Panc1 (cell line): ENCODE measurements at places on chromosomes 2 and 18. TPM values are rescaled to one million over a fixed set of nuclear protein-coding genes. Genes with fewer than 3 reads are reported as not detected.

Gene DNAJC27
- total RNA-seq = 4.9 TPM

DNA sequence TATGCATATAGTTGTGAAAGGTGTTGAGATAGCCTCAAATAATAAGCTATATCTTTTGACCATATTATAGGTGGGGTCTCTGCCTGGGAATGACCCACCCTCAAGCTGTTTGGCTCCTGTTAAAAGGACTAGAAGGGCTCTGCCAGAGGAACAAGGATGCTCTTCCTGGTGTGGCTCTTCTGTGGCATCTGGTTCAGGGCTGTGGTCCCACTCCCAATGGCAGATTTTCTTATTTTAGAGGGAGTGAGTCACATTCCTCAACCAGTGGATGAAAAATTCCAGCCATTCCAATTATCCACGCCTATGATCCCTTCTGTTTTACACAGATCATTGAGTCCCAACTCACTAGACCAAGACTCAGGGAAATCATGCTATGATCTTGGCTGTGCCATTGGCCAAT, 119.9 kb downstream of the PARD3B start:
- H3K27ac ChIP-seq = no peak overlapping the region
- H3K4me1 ChIP-seq = no peaks in the 10 kb centered on the region
- no peaks in the 10 kb centered on the region for H3K27me3 ChIP-seq
- H3K36me3 ChIP-seq = no peaks in the 10 kb centered on the region
- no peak for DNase-seq

DNA sequence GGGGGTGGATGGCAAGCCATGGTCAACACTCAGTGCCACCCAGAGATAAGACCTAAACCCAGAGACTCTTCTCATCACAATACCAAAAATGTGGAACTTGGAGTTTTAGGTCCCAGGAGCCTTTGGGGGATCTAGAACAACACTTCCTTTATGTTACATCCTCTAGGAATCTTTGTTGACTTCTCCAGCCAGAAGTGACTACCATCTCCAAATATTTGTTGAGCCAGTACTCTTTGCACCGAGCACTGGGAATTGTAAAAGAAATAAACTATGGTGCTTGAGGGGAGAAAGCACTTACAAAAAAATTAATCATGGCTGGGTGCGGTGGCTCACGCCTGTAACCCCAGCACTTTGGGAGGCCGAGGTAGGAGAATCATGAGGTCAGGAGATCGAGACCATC, 120.0 kb upstream of the TMEM200C start:
- H3K4me1 ChIP-seq = no peaks in the 10 kb centered on the region
- H3K27me3 ChIP-seq = no peaks in the 10 kb centered on the region
- no peaks in the 10 kb centered on the region for H3K36me3 ChIP-seq
- H3K27ac ChIP-seq = no peak overlapping the region

DNA sequence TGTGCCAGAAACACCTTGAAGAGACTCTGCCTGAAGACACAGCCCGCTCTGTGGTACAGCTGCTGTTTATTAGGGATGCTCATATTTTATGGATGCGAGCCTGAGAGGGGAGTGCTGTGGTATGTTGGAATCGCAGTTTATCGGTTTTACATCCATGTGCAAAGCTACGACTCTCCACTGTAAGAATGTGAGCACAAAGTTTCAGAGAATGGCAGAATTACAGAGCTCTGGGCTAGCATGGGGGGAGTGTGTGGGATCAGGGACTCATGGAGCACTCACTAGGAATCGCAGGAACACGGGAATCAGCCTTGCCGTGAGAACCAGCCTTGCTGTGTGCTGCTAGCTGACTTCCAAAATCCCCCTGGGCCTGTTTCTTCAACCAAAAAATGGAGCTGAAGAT, 199.9 kb downstream of the RNF144A start:
- DNase-seq = no peak
- H3K36me3 ChIP-seq = no peaks in the 10 kb centered on the region
- H3K4me1 ChIP-seq = no peaks in the 10 kb centered on the region
- H3K27me3 ChIP-seq = no peaks in the 10 kb centered on the region
- no peak overlapping the region for H3K27ac ChIP-seq
- H3K4me3 ChIP-seq = no peak overlapping the region

- H3K27me3 ChIP-seq = no peaks in the 10 kb centered on the region
- H3K4me1 ChIP-seq = no peaks in the 10 kb centered on the region; the same call in 1 of the 2 replicates
- no peak overlapping the region for H3K27ac ChIP-seq
- DNase-seq = no peak
- H3K36me3 ChIP-seq = no peaks in the 10 kb centered on the region
- no peak overlapping the region for H3K4me3 ChIP-seq
Observed at GRCh38 chr2:241029599-241030332, 31.3 kb downstream of the SNED1 start.

GRCh38 chr18:433298-433697, 67.2 kb downstream of the COLEC12 start:
- no peaks in the 10 kb centered on the region for H3K4me1 ChIP-seq
- no peak overlapping the region for H3K27ac ChIP-seq
- H3K36me3 ChIP-seq = no peaks in the 10 kb centered on the region
- no peak overlapping the region for H3K4me3 ChIP-seq
- DNase-seq = no peak

DNA sequence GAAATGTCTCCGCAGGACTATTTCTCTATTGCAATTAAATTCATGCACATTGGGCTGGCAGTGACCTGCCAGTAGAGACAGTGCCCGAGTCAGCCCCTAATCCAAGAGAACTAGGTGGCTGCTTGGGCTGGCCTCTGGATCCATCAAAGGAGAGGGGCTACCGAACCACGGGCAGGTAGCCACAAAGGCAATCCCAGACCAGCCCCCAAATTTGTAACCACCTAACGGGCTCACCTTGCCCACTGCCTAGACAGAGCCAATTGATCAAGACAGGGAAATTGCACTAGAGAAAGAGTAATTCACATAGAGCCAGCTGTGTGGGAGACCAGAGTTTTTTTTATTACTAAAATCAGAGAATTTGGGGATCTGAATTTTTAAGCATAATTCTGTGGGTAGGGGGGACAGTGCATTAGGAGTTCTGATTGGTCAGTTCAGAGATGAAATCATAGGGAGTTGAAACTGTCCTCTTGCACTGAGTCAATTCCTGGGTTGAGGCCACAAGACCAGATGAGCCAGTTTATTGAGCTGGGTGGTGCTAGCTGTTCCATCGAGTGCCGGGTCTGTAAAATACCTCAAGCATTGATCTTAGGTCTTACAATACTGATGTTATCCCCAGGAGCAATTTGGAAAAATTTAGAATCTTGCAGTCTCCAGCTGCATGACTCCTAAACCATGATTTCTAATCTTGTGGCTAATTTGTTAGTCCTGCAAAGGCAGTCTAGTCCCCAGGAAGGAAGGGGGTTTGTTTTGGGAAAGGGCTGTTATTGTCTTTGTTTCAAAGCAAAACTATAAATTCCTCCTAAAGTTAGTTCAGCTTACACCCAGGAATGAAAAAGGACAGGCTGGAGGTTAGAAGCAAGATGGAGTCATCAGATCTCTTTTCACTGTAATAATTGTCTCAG, 260.4 kb upstream of the SP5 start:
- no peak overlapping the region for H3K27ac ChIP-seq
- H3K36me3 ChIP-seq = no peaks in the 10 kb centered on the region
- no peak for DNase-seq
- no peaks in the 10 kb centered on the region for H3K4me1 ChIP-seq

DNA sequence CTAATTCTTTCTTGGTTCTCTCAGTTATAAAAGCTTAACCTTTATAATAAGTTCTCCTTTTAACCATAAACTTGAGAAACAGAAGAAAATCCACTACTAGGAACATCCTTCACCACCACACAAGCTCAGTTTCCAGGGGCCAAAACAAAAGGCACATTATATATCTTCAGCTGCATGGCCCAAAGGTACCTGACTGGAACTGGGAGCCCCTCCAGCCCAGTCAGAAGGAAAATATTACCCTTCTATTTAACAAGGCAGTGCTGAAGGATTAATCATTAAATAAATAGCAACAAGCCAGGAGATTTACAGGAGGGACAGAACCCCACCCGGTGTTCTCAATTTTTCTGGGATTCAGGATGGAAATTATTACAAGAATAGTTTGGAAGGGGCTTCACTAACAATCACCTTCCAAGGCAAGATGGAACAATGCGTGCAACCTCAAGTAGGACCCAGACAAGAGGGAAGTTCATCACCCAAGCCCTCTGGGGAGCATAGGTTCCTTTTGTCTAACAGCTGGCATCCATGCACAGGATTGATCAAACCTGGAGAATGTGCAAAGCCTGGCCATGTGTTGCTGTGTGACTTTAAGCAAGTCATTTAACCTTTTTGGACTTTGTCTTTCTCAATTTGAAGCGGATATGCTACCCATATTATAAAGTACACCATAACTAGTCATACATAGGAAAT, 159.6 kb upstream of the SETBP1 start:
- no peaks in the 10 kb centered on the region for H3K27me3 ChIP-seq
- no peaks in the 10 kb centered on the region for H3K36me3 ChIP-seq
- H3K4me1 ChIP-seq = no peaks in the 10 kb centered on the region
- H3K27ac ChIP-seq = no peak overlapping the region
- DNase-seq = no peak
- H3K4me3 ChIP-seq = no peak overlapping the region

- no peak for DNase-seq
- H3K4me1 ChIP-seq = peaks cover 45% of the 10 kb centered on the region
- peak overlapping the region; percentile 66 for H3K4me3 ChIP-seq
Observed at GRCh38 chr2:43224131-43224570, 2.3 kb downstream of the ZFP36L2 start.

DNA sequence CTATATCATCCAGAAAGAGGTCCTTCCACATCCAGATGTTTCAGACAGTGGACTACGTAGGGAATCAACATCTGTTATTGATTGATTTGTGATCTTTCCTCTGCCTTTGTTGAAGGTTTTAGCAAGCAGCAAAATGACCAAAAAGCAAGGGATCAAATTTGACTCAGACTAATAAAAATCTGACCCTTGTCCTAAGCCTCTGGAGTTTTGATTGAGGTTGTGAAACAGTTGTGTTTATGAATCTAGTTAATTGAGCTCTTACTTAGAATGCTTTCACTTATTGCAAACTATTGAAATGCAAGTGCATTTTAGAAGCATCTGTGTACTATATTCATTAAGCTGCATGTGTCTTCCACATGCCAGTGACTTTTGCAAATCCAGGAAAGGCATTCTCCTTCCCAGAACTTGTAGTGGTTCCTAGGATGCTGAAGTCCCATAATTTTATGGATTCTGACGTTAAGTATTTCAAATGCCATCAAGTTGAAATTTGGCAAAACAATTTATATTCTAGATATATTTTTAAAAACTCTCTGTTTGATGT, 116.0 kb downstream of the MTX2 start:
- no peaks in the 10 kb centered on the region for H3K27me3 ChIP-seq
- no peak for DNase-seq
- H3K27ac ChIP-seq = no peak overlapping the region
- no peaks in the 10 kb centered on the region; the same call in 1 of the 2 replicates for H3K36me3 ChIP-seq

GRCh38 chr2:84888401-84889276, 7.8 kb upstream of the TRABD2A start:
- H3K36me3 ChIP-seq = no peaks in the 10 kb centered on the region
- DNase-seq = no peak
- no peaks in the 10 kb centered on the region for H3K4me1 ChIP-seq
- H3K27ac ChIP-seq = peak overlapping the region; percentile 49; the same call in 1 of the 2 replicates
- H3K27me3 ChIP-seq = no peaks in the 10 kb centered on the region

DNA sequence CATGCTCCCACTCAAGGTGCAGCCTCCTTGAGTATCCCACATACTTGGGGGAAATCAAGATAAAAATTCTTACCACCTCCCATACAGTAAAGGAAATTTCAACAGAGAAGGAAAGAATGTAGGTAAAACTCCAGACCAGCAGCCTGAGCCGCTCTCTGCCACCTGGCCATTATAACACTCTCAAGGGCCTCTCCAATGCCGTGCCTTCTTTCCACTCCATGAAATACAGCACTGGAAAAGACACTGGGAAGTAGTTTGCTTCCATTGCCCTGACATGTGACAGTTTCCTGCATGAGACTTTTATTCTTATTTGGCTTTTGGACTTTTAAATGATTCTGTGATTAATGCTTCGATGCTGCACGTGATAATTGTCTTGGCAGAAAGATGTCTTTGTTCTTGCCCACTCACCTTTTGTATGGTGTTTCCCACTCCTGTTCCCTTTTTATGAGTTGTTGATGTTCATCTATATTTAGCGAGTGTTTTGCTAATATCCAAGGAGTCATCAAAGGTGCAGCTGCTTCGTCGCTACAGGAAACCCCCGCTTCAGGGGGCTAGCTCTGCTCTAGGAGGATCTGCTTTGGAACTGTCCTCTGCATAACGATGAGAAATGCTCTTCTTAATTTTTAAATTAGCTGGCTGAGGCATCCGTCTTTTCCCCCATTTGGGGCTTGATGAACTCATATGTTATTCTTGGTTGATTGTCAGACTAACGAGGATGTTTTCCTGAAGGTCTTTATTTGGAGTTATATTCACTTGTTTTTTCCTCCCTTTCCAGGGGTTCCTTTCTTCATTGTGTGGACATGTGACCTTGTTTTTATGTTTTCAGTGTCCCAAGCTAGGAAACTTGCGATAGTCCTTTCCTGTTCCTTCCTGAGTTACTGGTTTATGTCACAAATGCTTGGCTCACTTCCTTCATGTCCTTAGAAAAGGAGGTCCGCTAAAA, 179.4 kb downstream of the TXNL1 start:
- H3K27ac ChIP-seq = no peak overlapping the region
- DNase-seq = no peak
- no peaks in the 10 kb centered on the region for H3K4me1 ChIP-seq
- H3K4me3 ChIP-seq = no peak overlapping the region
- H3K36me3 ChIP-seq = no peaks in the 10 kb centered on the region

DNA sequence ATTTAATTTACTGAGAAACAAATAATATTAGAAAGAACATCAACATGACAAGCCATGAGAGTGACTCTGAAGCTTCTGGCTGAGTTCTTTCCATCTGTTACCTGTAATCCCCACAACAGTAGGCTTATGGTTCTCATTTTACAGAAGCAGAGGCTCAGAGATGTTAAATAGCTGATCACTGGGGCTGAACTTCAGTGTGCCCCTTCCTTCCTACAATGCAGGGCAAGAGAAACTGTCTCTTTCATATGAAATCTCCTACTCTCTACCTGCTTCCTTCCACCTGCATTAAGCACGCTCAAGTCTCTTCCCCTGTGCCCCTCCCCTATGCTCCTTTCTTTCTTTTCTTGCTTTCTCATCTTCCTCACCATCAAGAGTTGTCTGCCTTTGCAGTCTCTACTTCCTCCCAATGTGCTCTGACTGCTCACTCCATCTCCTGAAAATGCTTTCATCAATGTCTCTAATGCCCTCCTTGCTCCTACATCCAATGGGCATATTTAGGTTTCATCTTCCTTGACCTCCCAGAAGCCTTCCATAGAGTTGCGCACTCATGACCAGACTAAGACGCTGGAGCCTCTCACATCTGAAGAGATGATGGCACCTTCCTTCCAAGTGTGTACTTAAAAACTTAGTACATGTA, 23.7 kb downstream of the APOB start:
- H3K4me1 ChIP-seq = no peaks in the 10 kb centered on the region
- peaks cover 12% of the 10 kb centered on the region for H3K27me3 ChIP-seq
- H3K4me3 ChIP-seq = no peak overlapping the region
- H3K36me3 ChIP-seq = no peaks in the 10 kb centered on the region
- DNase-seq = no peak
- no peak overlapping the region for H3K27ac ChIP-seq
